Activated effector memory CD4-positive, alpha-beta T cell treated with anti-CD3 and anti-CD28 coated beads, Interleukin-2, amount 50 U/mL, for 16 hours (primary cell): ENCODE measurements at places on chromosomes 2 and 18.
A peak's percentile ranks its signal among the peaks of the same experiment; 100 is the strongest.

DNA sequence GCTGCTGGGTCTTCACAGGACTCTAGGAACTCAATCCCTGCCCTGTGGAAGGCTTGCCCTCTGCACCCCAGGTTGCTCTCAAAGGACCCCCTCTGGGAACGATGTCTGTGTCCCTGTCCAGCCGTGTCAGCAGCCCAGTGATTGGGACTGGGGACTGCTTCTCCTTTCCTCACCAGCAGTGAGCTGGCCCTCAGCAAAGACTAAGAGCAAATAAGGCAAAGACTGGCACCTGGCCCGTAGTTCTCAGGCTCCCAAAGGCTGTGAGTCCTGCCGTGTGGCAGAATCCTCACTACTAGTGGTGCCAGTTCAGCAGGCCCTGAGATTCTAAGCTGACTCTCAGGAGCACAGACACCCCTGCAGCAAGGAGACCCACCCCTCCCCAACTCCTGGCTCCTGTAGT is 47.8 kb downstream of the TMEM163 start:
- DNase-seq, result no peak

GRCh38 chr2:219448099-219448775 is 13.6 kb downstream of the SPEG start:
- no peak for DNase-seq

DNA sequence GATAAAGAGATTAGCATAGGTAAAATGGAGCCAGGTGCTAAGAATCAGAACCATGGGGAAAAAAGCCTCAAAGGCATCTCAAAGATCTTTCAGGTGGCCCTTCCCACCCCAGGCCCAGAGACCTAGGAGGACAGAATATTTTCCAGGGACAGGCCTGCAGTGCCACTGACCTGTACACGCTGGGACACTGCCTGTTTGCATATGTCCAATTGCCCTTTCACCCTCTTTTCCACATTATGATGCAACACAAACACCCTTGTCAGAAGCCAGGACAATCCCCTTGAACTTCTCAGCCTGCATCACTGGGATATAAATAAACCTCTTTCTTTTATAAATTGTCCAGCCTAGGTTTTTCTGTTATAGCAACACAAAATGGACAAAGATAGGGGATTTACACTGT is 419.1 kb downstream of the TRIB2 start:
- DNase-seq, result no peak

DNA sequence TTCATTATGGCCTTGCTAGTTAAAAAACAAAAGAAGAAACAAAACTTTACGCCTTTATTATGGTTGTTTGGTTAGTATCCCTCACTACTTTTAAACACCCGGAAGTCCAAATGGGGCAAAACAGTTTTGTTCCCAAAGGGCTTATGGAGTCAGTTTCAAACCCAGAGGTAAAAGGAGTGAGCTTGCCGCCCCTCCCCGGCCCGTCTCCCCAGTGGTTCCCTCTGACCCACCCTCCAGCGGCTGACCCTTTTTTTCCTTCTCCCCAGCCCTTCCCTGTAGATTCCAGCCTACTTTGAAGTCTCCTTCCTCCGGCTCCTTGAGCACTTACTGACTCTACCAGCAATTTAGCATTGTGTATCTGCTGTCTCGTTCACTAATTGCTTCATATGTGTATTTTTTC is 209.2 kb downstream of the ICOS start:
- DNase-seq, result no peak

GRCh38 chr18:48580782-48581181 is 42.0 kb downstream of the CTIF start:
- no peak for DNase-seq

DNA sequence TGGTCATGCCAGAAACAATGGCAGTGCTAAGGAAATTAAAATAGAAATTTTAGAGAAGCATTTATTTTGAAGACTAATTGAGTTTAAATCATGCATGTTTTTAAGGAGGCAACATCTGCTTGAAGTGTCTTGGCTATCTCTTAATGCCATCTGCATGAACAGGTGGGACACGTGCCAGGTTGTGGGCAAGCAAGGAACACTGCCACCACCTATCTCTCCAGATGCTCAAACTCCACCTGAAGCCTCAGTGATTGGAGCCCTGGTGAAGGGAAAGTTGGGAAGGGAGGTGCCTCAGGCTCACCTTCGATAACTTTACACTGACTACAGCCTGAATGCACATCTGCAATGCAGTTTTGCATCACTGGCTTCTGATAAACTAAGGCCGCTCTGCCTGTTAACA is 91.5 kb downstream of the TPGS2 start:
- no peak for DNase-seq

DNA sequence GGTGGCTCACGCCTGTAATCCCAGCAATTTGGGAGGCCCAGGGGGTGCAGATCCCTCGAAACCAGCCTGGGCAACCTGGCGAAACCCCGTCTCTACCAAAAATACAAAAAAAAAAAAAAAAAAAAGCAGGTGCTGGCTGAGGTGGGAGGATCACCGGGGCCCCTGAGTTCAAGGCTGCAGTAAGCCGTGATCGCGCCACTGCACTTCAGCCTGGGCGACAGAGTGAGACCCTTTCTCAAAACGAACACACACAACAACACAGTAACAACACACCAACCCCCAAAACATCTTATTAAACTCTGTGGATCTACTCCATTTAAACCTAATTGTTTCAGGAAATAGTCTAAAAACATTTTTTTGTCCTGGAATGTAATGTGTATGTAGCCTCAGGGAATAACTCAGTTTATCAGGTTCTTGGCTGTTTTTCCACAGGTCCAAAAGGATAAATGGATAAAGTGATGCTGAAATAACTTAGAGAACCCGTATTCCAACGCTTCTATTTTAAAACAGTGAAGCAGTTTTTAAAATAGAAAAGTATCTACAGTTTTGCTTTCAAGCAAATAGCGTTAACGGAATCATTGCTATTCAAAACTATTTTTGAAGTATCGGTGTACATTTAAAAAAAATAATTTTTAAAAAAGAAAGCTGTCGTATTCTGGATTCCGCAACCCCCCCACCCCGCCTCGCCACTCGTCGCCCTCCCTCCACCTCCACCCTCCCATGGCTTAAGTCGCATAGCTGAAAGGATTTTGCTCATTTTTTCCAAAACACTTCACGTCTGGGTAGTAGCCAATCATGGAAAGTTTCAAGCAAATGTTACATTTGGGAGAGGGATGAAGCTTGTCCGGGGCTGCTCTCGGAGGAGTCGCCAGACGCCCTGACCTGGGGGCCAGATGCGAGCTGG is 895 bp upstream of the GLS start:
- peak; percentile 80 for DNase-seq

DNA sequence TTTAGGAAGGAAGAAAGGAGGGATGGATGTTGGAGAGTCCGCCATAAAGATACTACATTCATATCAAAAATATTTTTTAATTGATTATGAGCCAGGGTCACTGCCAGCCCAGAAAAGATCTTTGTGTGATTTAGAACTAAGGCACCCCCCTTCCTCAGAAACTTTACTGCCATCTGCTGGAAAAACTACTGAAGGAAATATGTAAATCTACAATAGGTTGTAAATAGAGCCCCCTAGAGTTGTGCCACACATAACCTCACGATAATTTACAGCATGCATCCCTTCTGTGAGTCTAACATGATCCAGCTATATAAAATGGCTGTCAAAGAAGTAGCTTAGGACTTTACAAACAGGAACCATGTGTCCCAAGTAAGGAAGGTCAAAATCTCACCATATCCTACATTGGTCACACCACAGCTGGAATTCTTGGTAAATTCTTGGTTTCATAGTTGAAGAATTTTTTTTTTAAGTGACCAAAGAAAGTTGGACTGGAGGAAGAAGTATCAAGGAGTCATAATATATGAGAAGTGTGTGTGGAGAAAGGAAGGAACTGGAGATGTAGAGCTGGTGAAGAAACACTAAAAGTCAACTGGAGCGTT is 152.5 kb downstream of the CYP26B1 start:
- DNase-seq, result no peak

- no peak for DNase-seq
Observed at GRCh38 chr2:174383796-174384195, 11.7 kb upstream of the SCRN3 start.
